ENCODE measurements at places on chromosomes 1 and 21.

- no peak for DNase-seq
Observed at GRCh38 chr1:9612162-9612845, 23.6 kb downstream of the TMEM201 start.

GRCh38 chr1:167345386-167345733 lies 124.7 kb downstream of the POU2F1 start:
- no peak for DNase-seq

GRCh38 chr21:37266515-37267221 lies 466 bp downstream of the VPS26C start:
- peak; percentile 31 for DNase-seq

- DNase-seq = no peak
Observed at GRCh38 chr21:45586289-45586858, 44.1 kb upstream of the SLC19A1 start.

DNA sequence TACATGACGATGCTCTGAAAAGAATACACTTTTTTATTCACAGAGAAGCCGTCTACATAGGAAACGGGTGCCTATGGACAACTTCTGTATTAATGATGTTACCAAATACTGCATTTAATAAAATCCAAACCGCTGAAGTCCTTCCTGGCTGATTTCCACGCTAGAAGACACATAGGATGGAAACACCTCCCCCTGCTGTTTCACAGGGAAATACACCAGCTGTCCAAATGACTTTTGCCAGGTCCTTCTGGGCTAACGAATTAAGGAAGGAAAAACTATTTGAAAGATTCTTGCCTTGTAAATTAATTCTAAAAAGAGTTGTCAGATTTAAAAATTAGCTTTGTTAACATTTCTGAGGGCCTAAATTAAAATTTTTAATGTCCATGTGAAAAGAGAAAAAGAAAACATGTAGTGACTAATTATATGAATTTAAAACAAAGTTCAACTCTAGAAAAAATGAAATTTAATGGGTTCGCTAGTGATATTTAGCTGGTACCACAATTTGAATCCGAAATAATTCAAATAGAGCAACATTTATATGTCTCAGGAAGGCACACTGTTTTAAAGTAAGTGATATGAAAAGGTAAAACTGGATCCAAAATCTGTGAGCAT lies 146.0 kb downstream of the RERE start:
- DNase-seq = peak; percentile 56

DNA sequence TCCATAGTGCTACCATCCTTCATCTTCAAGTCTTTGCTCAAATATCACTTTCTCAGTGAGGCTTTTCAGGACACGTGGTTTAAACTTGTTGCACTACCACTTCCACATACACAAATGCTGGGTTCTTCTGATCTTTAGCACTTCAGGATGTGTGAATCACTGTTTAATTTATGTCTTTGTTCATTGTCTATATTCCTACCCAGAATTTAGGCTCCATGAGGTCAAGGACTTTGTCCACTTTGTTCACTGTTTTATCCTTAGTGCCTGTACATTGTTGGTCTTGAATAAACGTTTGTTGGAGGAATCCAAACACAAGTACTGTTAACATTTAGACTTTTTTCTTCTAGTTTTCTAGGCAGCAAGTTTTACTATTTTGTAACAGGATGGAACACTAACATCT lies 42.6 kb upstream of the RALGPS2 start:
- no peak for DNase-seq

DNA sequence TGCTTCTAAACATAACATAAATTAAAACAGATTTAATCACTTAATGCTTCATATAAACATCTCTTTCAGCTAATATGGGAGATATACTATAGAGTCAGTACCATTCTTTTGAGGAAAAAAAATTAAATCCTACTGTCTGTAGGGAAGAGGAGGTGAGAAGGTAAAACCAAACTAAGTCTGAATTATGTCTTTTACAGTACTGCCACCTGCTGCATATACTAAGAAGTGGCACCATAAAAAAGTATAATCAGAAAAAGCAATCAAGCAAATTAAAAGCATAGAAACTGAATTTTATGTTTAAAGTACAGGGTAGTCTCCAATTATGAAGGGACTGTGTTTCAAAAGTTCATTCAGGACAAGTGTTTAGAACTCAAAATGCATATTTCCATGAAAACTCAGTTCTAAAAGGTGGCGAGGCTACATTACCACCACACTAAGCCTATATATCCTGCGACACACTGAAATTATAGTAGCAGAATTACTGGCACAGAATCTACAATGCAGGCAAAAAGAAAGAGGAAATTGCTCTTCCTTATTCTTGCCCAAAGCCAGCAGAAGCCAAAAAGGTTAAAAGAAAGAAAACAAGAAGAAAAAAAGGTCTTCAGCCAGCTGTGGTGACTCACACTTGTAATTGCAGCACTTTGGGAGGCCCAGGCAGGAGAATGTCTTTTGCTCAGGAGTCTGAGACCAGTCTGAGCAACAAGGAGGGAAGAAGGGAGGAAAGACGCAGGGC lies 9.0 kb downstream of the NSL1 start:
- peak; percentile 40 for DNase-seq

- no peak for DNase-seq
Observed at GRCh38 chr21:22138297-22139016, 1140.2 kb downstream of the NCAM2 start.

GRCh38 chr1:169680377-169681019 lies 30.9 kb downstream of the SELL start:
- DNase-seq = no peak

DNA sequence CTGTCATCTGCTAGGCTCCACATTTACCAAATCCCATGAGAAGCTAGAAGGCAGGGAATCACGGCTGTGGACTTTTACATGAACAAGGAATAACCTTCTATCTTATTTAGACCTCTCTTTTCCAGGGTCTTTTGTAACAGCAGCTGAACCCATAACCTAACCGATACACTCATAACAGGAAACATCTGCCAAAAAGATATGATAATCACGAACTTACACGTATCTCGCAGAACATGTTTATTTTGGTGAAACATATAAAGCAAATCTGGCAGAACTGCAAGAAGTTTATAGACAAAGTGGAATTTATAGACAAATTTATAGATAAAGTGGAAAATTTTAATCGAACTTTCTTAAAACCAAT lies 20.4 kb downstream of the TINAGL1 start:
- DNase-seq = no peak

- no peak for DNase-seq
Observed at GRCh38 chr1:111965781-111966443, 23.6 kb downstream of the KCND3 start.

- peak; percentile 34 for DNase-seq
Observed at GRCh38 chr21:44875316-44875700, 1.8 kb upstream of the PTTG1IP start.

- DNase-seq = no peak
Observed at GRCh38 chr21:33780631-33781030, 135.0 kb downstream of the ATP5PO start.

GRCh38 chr1:19130468-19130867 lies 79.6 kb downstream of the UBR4 start:
- DNase-seq = no peak

- DNase-seq = no peak
Observed at GRCh38 chr1:171048014-171048413, 42.7 kb upstream of the FMO3 start.

DNA sequence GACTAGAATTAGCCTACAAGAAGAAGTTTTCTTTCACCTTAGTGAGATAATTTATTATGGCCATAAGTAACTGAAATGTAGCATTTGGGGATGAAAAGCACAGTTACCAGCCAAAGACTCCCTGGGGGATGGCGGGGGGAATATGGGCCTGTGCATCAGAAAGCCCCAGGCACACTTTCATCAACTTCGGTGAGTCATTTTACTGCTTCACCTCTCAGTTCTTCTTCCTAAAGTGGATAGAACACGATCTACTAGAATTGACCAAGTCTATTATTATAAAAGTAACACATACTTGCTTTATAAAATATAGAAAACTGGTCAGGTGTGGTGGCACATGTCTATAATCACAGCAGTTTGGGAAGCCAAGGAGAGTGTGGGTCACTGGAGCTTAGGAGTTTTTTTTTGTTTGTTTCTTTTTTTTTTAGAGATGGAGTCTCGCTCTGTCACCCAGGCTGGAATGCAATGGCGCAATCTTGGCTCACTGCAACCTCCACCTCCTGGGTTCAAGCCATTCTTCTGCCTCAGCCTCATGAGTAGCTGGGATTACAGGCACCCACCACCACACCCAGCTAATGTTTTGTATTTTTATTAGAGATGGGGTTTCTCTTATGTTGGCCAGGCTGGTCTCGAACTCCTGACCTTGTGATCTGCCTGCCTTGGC lies 141.8 kb downstream of the ZZZ3 start:
- peak; percentile 17 for DNase-seq

DNA sequence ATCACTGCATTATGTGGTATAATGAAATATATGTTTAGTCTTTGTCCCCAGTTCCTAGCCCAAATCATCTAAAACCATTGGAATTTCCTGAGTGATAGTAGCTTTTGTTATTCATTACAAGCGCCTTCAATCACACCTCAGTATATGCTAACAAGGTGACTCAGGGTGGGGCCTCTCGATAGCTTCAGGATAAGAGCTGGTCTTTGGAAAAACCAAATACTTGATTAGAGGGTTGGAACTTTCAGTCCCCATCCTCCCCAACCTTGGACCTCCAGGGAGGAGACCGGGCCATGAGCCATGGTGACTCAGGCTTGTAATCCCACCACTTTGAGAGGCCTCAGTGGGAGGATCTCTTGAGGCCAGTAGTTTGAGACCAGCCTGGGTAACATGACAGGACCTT lies 5.1 kb upstream of the BRDT start:
- DNase-seq = no peak

GRCh38 chr21:35048183-35048601 lies 910 bp downstream of the RUNX1 start:
- DNase-seq = peak; percentile 26

DNA sequence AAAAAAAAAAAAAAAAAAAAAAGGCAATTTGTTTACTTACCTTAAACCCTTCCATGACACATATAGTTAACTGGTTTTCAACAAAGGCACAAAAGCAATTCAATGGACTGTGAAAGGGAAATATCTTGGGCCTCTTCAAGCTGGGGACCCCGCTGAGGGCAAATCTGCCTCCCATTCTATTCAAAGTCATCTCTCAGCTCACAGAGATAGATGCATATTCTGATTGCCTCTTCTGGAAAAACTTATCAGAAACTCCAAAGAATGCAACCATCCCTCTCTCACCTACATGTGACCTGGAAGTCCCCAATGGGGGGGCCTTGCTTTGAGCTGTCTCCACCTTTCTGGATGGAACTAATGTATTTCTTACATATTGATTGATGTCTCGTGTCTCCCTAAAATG lies 12.1 kb upstream of the SYNJ1 start:
- no peak for DNase-seq

DNA sequence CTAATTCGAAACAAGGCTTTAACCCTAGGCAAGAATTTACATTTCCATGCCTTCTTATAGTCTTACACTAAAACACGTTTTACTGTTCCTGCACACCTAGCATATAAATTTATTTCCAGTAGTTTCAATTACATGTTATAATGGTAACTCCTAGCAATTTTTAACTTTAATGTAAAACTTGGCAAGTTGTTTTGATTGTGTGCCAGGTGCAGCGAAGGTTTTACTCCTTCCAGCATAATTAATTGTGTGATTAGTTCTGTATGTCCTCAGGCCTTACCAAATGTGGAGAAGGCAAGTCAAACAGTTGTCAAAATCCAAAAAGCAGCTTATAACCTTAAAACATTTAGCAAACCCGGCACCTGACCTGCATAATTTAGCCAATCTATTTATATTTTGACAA lies 114.8 kb downstream of the KCNK1 start:
- DNase-seq = no peak

Measured in CD14-positive monocyte (primary cell).